ENCODE measurements at places on chromosomes 4 and X.

DNA sequence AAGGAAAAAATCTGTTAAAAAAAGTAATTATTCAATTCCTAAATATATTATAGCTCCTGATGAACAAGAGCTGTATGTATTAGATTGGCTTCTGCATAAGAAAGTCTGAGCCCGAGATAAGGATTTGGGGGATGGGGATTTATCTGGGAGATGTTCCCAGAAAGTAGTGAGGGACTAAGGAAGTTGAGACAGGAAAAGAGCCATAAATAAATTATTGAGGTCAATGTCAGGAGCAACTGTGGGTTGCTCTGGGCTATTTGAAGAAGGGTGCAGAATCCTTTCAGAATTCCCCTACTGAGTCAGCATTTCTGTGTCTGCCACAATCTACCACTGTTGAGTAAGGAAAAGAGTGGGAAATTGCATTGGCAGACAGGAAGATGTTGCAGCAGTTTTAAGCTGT lies 3.1 kb upstream of the TDO2 start:
- DNase-seq = no peak

DNA sequence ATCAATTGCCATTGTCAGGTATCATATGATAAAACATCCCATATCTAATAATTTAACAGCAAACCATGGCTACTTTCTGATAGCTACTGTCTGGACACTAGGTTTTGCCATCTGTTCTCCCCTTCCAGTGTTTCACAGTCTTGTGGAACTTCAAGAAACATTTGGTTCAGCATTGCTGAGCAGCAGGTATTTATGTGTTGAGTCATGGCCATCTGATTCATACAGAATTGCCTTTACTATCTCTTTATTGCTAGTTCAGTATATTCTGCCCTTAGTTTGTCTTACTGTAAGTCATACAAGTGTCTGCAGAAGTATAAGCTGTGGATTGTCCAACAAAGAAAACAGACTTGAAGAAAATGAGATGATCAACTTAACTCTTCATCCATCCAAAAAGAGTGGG lies 7.0 kb downstream of the NPY5R start:
- no peak for DNase-seq

DNA sequence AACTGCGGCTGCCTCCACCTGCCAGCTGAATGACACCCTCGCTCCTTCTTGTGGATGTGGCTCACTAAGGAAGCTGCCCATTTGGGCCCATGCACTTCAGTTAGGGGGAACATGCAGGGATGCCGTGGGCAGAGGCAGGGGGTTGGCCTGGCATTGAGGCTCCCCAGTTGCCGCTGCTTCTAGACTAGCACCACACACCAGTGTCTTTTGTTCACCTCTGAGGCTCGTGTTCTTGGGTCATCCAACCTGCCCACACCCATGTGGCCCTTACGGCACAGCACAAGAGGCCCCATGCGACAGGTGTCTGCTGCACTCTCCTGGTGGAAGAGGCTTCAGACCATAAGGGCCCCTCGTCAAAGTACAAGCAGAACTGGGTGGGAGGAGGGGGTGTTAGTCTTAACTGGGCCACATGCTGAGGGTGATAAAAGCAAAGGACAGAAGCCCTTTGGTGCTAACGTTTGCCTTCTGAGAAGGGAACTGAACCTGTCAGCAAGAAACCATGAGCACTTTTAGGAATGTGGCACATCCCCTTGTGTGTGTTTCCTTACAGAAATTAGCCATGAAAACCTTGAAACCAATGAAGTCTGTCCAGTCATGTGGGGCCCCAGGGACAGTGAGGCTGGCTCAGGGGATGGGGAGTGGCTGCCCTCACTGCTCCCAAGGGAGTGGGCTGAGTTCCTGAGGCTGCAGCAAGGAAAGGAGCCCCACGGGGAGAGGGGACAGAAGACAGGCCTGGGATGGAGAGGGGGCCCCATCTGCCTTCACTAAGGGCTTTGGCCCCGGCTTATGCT lies 39.2 kb downstream of the MAP7D3 start:
- DNase-seq = no peak

DNA sequence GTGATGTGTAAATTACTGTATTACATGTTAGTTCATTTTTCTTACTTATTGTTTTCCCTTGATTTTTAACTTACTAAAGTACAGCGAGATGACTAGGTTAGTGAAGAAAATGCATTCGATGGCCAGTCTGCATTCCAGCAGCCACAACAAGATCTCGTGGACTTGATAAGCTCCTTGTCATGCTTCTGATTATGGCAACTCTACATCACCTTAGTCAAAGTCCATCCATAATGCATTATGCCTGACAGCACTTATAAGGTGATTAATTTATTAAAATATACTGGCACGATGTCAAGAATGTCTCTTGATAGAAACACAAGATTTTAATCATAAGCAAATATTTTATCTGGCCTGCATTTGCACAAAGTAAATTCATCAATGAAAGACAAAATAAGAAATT lies 109.9 kb upstream of the NAP1L5 start:
- DNase-seq = no peak

DNA sequence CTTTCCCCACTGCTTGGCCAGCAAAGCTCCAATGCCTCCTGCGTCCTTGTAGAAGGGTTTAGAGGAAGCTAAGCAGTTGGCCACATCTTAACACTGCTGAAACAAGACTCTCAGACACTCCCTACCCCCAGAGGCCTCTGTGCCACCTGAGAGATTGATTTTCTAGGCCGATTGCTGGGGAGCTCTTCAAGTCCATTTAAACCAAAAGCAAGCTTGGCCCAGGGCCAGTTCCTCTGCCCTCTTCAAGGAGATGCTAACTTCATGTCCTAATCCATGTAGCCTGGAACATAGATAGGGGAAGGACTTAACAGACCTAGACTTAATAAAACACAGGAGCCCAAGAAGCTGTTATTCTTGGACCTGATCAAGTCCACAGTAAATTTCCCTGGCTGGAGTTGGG lies 27.2 kb upstream of the FMR1NB start:
- DNase-seq = no peak

GRCh38 chrX:124362072-124362471 lies 15.7 kb downstream of the SH2D1A start:
- DNase-seq = no peak

- no peak for DNase-seq
Measured at GRCh38 chr4:185424905-185425646, 688 bp downstream of the UFSP2 start.

- peak; percentile 12 for DNase-seq
Measured at GRCh38 chrX:118726887-118727685, at the start of gene IL13RA1. IL13RA1 (plus strand) TSS chrX:118727606; CDS start chrX:118727639, 33 bp downstream.
